ENCODE measurements at places on chromosomes 4 and X.

- DNase-seq, result no peak
Observed at GRCh38 chrX:152614791-152615190, 22.9 kb upstream of the GABRQ start.

DNA sequence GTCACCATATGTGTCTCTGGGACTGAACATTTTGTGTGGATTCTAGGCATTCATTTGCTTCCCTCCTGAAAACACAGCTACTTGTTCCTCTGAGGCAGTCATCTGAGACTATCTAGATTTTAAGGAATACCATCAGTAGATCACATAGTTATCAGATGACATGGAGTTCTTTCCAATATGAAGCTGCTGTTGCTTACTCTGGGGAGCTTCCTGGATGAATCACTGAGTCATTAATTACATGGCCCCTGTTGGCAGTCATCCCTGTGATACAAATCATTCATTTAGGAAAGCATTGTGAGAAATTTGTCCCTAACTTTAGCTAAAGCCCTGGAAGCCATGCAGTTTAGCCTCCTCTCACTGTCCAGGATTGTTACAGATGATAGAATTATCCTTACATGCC, 98.2 kb upstream of the ARSJ start:
- DNase-seq, result no peak

DNA sequence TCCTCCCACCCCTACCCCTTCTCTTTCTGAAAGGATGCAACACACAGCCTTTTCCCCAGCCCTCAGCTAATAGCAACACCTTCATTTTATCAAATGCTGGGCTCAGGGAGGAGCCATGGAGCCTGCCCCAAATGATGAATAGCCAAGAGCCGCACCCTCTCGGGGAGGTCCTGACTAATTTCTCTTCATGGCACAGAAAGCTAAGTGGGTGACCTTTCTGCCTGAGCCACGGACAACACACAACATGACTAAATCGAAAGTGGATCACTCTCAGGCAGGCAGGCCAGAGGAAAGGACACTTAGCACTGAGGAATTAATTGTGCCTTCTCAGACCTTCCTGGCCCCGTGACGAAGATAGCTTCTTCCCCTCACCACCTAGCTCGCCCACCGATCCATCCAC, 165.1 kb upstream of the RAI2 start:
- no peak for DNase-seq

DNA sequence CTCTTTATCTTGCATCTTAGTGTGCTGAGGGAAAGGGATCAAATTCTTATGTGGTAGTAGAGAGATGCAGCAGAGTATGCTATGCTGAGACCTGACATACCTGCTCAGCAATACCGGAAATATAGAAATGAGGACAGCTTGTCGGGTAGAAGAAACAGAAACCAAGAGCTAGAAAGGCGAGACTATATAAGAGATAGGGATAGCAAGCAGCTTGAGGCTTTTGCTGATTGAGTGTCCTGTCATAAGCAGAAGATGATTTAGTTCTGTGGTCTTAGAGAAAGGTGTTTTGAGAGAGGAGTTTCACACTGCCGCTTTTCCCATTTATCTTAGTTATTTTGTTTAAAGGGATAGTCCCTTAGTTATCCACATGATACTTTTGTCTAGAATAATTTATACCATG, 31.7 kb downstream of the USP9X start:
- DNase-seq, result no peak

DNA sequence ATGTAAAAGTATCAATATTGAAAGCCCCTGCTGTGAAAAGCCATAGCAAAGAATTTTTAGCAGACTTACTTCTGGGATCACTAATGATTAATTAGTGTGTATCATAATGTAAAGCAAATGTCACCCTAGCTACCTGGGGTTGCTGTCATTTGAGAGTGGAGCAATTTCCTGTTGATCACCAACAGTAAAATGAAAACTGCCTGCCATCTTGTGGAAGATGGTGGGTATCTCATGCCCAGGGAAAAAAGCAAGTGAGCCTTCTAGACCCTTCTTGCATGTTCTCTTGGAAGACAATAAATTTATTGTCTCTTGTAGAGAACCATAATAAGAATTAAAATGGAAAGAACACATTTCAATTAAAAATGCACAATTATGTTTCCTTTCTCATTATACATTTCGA, 360.2 kb downstream of the ZIC3 start:
- no peak for DNase-seq

GRCh38 chrX:111008126-111008525, 87.9 kb upstream of the PAK3 start:
- DNase-seq, result no peak

GRCh38 chrX:45623266-45623665, 422.6 kb upstream of the DIPK2B start:
- DNase-seq, result no peak

GRCh38 chrX:110276778-110277177, 41.1 kb downstream of the AMMECR1 start:
- DNase-seq, result no peak

DNA sequence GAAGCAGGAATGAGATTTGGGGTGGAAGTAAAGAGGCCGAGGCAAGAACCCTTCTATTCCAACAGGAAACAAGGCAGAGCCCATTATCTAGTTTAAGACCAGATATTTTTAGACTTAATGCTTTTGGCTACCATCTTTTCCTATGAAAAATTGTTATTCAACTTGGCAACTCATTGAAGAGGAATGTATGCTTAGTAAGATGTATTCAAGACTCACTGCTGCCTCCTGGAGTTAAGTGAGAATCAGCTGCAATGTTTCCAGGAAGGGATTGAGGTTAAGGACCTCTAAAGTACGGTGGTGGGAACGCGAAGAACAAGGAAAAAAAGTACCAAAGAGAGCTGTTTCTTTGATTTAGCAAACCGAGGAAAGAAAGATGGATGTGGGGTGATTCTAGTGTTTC, 89.1 kb downstream of the RAPGEF2 start:
- DNase-seq, result no peak

DNA sequence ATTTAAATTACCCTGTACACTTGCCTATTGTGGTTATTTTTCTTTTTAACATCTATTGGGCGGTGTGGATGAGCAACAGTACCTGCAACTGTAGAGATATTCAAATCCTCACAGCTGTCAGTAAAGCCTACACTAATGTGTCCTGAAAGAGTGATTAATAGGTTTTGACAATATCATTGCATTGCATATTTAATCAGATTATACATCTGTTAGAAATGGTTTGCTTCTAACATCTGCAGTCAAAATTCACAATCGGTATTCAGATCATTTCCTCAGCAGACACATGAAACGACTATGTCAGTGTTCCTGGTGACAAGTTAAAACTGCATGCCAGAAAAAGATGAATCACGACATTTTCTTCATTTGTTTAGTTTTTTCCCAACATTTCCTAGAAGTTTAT, 254.6 kb upstream of the EPHA5 start:
- DNase-seq, result no peak

- DNase-seq, result no peak
Observed at GRCh38 chr4:25377572-25378436, 741 bp downstream of the ANAPC4 start.

DNA sequence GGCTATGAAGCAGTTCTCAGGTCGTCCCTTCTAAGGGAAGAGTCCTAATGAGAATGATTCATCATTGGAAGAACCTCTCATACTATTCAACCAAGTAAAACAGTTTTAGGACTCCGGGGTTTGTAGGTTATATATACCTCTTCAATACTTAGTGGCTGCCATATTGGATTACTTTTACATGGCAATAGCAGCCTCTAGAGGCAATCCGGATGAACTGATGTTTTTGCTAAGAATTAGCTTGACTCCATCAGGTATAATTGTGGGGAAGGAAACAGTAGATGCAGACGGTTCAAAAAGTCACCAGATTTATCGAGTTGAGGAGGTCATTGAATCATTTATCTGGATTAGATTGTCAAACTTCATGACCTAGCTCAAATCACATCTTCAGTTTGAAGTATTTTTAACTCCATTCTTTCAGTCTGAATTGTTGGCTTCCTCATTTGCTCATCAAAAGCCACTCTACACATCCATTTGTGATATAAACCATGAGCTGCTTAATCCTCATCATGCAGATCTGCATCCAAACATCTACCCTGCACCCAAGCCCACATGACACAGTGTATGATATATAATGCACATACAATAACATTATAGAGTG, 28.4 kb downstream of the GUCY1B1 start:
- no peak for DNase-seq
